ENCODE measurements at places on chromosomes 11 and 22. TPM values are rescaled to one million over a fixed set of nuclear protein-coding genes. Genes with fewer than 3 reads are reported as not detected.

CDC42BPG gene
- total RNA-seq = 13.2 TPM

CAT gene
- 22.6 TPM for total RNA-seq

GRCh38 chr11:119580081-119580480 lies 148.9 kb downstream of the NECTIN1 start:
- DNase-seq = peak; percentile 9

GRCh38 chr11:73235236-73235786 lies 17.2 kb downstream of the P2RY2 start:
- peak; percentile 26 for DNase-seq

DNA sequence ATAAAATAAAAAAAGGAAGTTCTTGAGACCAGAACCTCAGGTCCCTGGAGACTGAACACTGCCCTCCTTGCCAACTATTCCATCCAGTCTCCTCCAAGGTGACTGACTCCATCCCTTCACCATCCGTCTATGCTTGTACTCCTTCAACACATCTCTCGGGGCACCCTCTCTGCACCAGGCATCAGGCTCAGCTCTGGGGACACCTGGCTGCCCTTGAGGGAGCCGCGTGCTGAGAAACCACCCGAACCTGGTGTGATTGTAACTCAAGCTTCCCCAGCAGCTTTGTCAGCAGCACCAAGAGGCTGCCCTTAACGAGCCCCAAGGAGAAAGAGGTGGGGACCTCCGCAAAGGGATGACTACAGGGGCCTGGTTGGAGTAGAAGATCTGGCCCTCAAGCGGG lies 1.7 kb downstream of the PTPN5 start:
- no peak for DNase-seq

DNA sequence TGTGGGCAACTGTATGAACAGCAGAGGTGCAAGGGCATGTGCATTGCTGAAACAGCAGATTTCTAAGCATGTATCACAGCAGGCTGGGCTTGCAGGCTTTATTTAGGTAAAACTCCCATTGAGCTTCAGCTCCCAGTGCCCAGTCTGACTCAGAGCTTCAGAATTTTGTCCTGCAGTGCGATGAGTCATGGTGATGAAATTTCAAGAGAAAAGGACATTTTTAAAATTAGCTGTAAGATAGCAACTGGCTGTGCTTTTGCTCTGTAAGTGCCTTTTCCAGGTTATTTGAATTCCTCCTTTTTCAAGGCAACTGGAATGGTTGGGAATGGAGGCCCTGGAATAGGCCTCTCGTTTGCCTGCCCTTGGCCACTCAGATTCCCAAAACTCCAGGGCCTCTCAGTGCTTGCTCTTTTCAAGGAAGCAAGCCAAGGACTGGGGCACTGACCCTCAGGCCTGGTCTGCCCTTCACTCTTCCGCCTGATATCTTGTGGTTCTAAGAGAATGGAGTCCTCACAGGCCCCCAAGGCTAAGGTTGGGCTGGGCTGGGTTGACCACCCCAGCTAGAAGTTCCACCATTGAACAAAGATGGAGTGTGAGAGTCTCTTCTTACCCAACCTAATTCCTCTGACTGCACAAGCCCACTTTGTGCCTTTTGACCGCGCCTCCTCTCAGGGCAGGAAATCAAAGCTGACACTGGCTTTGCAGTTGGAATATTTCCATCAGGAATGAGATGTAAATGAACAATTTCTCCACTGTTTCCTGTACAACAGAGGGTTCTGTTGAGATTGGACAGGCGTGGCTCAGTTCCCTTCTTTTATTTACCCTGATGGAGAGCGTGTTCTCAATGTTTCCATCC lies 59.5 kb upstream of the PRSS23 start:
- DNase-seq = peak; percentile 89

- DNase-seq = no peak
Observed at GRCh38 chr11:43067681-43068080, 244.1 kb upstream of the API5 start.

- no peak for DNase-seq
Observed at GRCh38 chr11:83035070-83035854, 36.4 kb downstream of the RAB30 start.

CENPM gene
- 28.5 TPM for total RNA-seq

- DNase-seq = no peak
Observed at GRCh38 chr11:112715056-112715455, 246.2 kb upstream of the NCAM1 start.
